T-cell (primary cell): ENCODE measurements at places on chromosomes 7 and 10.
A peak's percentile ranks its signal among the peaks of the same experiment; 100 is the strongest.

GRCh38 chr7:128102490-128103291 lies 71.5 kb upstream of the LRRC4 start:
- no peak for DNase-seq

DNA sequence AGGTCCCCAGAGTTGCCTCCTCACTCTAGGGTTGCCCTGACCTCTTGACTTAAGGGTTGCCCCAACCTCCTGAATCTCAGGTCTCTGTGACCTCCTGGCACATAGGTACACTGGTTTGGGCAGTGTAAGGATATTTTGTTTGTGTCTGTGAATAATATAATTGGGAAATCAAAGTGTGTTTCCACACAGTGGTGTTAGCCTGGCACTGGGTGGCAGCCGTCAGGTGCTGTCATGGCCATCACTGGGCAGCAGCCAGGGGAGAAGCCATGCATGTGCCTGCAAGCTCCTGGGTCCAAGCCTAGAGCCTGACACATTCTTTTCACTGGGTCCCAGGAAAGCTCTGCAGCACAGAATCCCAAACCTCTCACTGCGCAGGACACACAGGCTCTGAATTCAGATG lies 3.6 kb upstream of the CCDC201 start:
- DNase-seq: no peak

GRCh38 chr10:91643700-91644099 lies 10.8 kb upstream of the PPP1R3C start:
- no peak for DNase-seq

- DNase-seq: no peak
Observed at GRCh38 chr10:68562661-68563570, 2.8 kb downstream of the TET1 start.

- DNase-seq: no peak
Observed at GRCh38 chr10:103049237-103049636, 131.1 kb downstream of the CNNM2 start.

DNA sequence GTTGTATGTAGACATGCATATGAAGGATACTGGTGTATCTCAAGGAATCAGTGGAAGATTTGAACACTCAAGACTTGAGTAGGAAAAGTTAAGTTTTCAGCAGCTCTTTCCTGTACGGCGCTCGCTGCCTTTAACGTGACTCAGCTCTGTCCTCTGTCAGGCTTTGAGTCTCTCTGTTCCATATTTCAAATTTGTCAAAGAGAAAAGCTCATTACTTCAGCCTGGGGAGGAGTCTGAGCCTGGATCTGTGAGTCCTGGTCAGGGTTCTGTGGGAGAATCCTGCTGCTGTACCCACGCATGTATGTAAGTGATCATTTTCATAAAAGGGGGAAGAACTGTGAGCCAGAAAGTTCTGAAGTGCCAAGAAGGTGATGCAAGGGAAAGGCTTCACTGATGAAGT lies 13.8 kb upstream of the MPP7 start:
- DNase-seq: no peak

GRCh38 chr7:41134300-41135255 lies 568.3 kb downstream of the INHBA start:
- no peak for DNase-seq

DNA sequence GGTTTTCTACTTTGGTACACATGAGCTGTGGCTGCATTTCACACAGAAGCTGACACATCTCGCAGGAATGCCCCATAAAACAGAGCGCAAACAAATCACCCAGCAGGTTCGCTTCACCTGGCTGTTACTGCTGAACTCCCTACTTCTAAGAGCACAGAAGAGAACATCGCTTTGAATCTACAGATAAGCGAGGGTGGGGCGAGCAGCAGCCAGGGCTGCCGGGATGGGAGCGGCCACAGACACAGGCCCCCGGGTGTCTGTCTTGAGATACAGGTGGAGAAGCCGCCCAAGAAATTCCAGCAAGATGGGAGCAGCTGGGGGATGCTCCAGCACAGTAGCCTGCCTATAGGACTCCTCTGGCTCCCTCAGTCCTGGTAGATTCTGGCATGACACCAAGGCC lies 27.4 kb downstream of the OGDHL start:
- DNase-seq: no peak

GRCh38 chr7:1046722-1047679 lies 2.7 kb downstream of the GPR146 start:
- DNase-seq: peak; percentile 53

GRCh38 chr10:58575491-58575890 lies 62.8 kb downstream of the BICC1 start:
- DNase-seq: no peak

GRCh38 chr10:109418795-109419194 lies 504.5 kb downstream of the XPNPEP1 start:
- no peak for DNase-seq

GRCh38 chr7:17325364-17325763 lies 26.9 kb downstream of the AHR start:
- no peak for DNase-seq

- no peak for DNase-seq
Observed at GRCh38 chr7:68964060-68964459, 634.2 kb upstream of the AUTS2 start.

- no peak for DNase-seq
Observed at GRCh38 chr7:65338346-65338745, 35.3 kb upstream of the ZNF92 start.

DNA sequence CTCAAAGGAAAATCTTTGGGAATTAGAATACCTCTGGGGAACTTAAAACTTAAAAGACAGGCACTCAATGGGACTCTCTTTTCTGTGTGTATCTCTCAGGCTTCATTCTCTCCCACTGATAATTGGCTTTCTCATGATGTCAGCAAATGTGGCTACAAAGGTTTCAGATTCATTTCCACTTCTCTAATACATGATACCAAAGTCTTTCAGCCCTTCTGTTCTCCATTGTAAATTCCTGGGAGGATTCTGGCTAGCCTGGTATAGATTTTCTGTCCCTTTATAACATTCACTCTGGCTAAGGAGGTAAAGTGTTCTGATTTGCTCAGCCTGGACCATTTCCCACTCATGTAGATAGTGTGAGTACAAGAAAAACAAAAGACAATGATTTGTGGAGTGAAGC lies 606.2 kb downstream of the PCDH15 start:
- no peak for DNase-seq

DNA sequence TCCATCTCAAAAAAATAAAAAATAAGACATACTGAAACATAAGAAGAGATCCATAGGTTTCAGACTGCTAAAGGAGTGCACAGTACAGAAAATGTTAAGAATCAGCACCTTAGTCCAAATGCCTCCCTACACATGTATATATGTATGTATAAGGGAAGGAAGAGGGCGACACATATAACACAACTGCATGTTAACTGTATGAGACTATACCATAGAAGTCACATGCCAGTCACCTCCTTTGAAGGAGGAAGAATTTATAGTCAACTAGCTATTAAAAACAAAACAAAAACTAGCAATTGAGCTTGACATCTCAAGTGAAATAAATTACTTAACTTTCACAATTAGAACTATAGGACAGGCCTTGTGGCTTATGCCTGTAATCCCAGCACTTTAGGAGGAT lies 50.4 kb downstream of the IGF2BP3 start:
- no peak for DNase-seq

- DNase-seq: no peak
Observed at GRCh38 chr10:124942317-124943169, 620 bp downstream of the ZRANB1 start.

- no peak for DNase-seq
Observed at GRCh38 chr10:78817361-78817760, 251.4 kb upstream of the ZMIZ1 start.

- no peak for DNase-seq
Observed at GRCh38 chr7:44618045-44618444, 11.6 kb downstream of the OGDH start.

GRCh38 chr10:77073663-77073960 lies 564.0 kb downstream of the KCNMA1 start:
- no peak for DNase-seq

- DNase-seq: no peak
Observed at GRCh38 chr10:104326991-104327610, 11.2 kb downstream of the ITPRIP start.

- DNase-seq: no peak
Observed at GRCh38 chr10:28850784-28851183, 173.5 kb downstream of the BAMBI start.

- no peak for DNase-seq
Observed at GRCh38 chr7:34247468-34247867, 342.1 kb downstream of the BMPER start.

DNA sequence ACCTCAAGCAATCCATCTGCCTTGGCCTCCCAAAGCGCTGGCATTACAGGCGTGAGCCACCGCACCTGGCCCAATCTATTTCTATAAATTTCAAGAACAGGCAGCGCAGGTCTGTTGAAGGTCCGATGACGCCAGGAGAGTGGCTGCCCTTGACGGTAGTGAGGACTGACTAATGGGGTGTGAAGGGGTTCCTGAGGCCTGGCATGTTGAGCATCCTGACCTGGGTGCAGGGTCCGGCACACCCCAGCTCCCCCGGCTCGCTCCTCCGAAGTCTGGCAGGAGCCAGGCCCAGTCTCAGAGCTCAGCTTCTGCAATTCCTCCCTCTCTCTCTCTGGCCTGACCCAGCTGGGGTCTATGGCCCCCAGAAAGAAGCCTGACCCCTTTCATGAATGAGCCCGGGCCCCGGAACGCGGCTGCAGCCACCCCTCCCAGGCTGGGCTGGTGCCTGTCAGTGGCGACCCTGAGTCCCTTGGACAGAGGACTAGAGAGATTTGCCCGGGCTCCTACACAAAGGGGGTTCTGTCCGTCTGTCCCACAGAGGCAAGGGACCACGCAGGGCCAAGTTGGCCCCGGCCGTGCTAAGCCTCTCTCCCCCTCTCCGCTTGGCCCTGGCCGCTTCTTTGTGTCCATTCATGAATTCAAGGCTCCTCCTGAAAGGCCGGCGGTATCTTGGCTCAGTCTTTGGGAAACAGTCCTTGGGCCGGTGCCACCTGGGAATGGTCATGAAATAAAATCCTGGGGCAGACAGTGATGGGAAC lies 18.8 kb downstream of the MMD2 start:
- no peak for DNase-seq

- DNase-seq: no peak
Observed at GRCh38 chr10:100897976-100898375, 14.8 kb upstream of the SLF2 start.

GRCh38 chr7:123538189-123538714 lies 3.9 kb upstream of the IQUB start:
- DNase-seq: no peak

DNA sequence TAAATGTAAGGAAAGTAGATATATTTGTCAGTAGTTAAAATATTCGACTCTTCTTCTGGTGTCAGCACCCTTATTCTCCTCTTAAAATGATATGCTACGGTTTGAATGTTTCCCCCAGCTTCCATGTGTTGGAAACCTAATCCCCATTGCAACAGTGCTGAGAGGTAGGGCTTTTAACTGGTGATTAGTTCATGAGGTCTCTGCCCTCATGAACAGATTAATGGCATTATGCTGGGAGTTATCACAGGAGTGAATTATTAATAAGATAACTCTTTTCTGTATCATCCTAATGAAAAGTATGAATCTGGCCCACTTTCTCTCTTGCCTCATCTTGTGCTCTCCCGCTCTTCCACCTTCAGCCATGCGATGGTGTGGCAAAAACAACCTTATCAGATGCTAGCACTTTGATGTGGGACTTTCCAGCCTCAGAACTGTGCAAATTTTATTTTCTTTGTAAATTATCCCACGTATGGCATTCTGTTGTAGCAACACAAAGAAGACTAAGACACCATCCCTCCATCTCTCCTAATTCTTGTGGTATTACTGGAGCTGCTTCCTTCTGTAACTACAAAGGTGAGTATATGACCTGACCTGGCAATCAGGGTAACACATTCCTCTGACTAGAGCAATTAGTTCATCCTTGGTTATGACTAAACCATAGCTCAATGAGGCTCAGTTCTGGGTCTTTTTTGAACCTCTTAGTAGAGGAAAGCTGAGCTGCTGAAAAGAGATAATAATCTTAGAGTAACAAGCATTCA lies 171.1 kb upstream of the TMEM196 start:
- DNase-seq: no peak

DNA sequence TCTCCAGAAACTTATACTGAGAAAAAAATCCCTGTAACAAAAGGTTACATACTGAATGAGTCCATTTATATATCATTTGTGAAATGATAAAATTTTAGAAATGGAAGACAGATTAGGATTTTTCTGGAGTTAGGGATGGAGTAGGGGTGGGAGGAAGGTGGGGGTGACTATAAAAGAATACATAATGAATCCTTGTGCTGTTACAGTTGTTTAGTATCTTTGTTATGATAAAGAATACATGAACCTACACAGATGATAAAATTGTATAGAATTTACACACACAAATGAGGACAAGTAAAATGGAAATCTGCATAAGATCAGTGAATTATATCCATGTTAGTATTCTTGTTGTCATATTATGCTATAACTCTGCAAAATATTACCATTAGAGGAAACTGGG lies 41.7 kb upstream of the CCSER2 start:
- DNase-seq: no peak

DNA sequence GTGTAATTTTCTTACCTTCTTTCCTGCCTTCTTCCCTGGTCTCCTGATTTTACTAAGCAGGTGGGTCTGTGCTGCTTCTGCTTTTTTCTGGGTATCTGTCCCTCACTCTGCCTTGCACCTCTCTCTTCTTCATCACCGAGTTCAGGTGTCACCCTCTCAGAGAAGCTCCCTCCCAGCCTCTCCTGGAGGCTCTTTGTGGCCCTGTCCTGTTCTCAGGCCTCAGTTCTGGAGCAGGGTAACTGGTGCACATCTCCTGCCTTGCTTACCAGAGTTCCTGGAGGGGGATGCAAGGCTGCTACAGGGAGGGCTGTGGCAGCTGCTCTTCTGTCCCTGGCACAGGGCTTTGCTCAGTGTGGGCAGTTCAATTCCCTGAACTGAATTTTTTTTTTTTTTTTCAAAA lies 66.1 kb downstream of the RBM33 start:
- DNase-seq: no peak

- DNase-seq: no peak
Observed at GRCh38 chr7:81776161-81776560, 6.3 kb upstream of the HGF start.

GRCh38 chr7:157235357-157236333 lies 96.9 kb downstream of the UBE3C start:
- no peak for DNase-seq

GRCh38 chr10:70777063-70777875 lies 7.9 kb downstream of the TBATA start:
- no peak for DNase-seq

GRCh38 chr10:28922127-28922526 lies 244.8 kb downstream of the BAMBI start:
- DNase-seq: no peak

DNA sequence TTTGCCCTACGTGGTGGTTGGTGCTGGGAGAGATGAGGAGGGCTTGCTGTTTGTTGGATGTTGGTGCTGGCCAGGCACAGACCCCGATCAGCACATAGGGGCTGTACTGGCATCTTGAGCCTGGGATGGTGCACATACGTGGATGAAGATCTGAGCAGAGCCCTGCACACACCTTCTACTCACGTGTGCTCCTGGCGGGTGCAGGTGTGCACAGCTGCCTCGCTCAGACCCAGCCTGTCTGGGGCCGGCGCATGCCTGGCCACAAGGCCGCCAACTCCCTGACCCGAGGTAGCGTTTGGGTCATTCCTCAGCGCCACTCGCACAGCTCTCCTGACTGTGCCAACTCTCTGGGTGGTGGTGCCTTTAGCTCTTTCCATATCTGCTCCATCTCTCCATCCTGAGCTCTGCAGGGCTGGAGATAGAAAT lies 18.6 kb downstream of the PALD1 start:
- DNase-seq: no peak

GRCh38 chr10:72697716-72698115 lies 5.8 kb downstream of the MCU start:
- DNase-seq: no peak
